Upper lobe of left lung (tissue), 6 donors: ENCODE measurements at places on chromosomes 1 and 21. TPM values are rescaled to one million over a fixed set of nuclear protein-coding genes. Genes with fewer than 3 reads are reported as not detected.
A peak's percentile ranks its signal among the peaks of the same experiment; 100 is the strongest.

ANKRD65 gene
- 23.0 TPM for total RNA-seq

- no peak for DNase-seq
Measured at GRCh38 chr1:36864182-36864822, 170.0 kb downstream of the GRIK3 start.

DNA sequence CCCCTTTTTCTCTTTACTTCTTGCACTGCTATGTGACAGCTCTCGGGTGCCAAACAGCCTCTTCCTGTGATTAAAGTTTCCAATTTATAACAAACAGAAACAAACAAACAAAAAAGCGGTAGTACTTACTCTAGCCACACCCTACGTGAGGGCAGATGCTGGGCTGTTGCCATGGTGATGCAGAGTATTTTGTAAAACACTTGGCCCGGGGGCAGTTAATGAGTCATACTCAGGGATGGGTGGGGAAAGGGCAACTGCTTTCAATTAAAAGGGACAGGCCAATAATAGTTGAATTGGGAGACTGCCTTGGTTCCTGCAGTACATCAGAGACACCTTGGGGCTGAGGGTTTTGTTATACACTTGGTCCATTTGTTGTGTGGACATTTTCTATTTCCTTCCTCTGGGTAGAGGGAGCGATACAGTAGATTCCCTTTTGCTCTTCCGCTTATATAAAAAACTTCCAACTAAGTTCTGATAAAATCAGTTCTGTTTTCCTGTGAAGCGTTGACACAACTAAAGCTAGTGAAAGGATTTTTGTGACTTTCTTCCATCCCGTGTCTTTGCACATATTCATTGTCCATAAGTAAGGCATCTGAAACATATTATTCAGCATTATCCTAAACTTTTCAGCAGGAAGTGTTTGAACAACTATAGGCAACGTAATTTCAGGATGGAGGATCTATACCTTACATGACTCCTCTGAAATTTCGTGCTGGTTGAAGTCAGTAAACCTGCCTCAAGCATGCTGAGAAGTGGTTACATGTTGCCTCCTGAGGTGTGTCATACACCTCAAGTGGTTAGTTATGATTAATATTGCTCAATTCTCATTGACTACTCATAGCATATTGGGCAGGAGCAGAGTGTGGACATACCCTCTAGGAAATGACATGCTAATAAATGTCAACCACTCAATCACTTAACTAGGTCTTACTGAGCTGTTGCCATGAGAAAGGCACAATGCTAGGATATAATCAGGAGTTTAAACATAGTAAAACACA, 36.7 kb upstream of the THEM4 start:
- DNase-seq, result peak; percentile 91

GRCh38 chr1:2214541-2215241, 13.4 kb upstream of the SKI start:
- peak; percentile 81 for DNase-seq

GRCh38 chr1:243273945-243274344, 18.1 kb downstream of the SDCCAG8 start:
- no peak for DNase-seq

- peak; percentile 62 for DNase-seq
Measured at GRCh38 chr1:7727809-7728471, 43.2 kb upstream of the VAMP3 start.

BATF3 gene
- 9.3 TPM for total RNA-seq

DNA sequence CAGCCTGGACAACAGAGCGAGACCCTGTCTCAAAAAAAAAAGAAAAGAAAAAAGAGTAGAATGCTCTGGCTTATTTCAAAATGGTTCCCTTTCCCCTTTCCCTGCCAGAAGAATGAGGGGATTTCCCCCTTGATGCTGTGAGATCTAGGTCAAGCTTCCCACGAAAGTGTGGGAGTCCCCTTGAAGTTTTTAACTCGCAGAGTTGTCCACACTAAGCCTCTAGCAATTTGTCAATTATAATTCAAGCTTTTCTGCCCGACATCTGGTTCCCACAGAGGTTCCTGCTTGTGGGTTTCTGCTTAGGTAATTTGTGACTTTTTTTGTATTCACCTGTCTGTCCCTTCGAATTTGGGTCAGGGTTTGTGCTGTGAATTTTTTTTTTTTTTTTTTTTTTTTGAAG, 62.8 kb downstream of the ZFYVE9 start:
- DNase-seq, result no peak

C8A gene
- total RNA-seq, result not detected

GRCh38 chr21:23694390-23694789, 1912.9 kb downstream of the MRPL39 start:
- DNase-seq, result no peak

- no peak for DNase-seq
Measured at GRCh38 chr1:195773931-195774330, 834.3 kb downstream of the KCNT2 start.

LHX4 gene
- 1.0 TPM for total RNA-seq

- no peak for DNase-seq
Measured at GRCh38 chr1:174788981-174789380, 210.8 kb upstream of the CACYBP start.

FCRL1 gene
- total RNA-seq, result 15.8 TPM

- DNase-seq, result peak; percentile 22
Measured at GRCh38 chr1:9542430-9542829, 3.2 kb downstream of the SLC25A33 start.

IQGAP3 gene
- total RNA-seq, result 5.6 TPM

- no peak for DNase-seq
Measured at GRCh38 chr21:14879458-14879857, 185.3 kb downstream of the NRIP1 start.

- no peak for DNase-seq
Measured at GRCh38 chr1:183699616-183700160, 46.6 kb upstream of the APOBEC4 start.

NEK2 gene
- not detected for total RNA-seq

GPX7 gene
- 8.9 TPM for total RNA-seq

AHCTF1 gene
- total RNA-seq, result 22.2 TPM

DNA sequence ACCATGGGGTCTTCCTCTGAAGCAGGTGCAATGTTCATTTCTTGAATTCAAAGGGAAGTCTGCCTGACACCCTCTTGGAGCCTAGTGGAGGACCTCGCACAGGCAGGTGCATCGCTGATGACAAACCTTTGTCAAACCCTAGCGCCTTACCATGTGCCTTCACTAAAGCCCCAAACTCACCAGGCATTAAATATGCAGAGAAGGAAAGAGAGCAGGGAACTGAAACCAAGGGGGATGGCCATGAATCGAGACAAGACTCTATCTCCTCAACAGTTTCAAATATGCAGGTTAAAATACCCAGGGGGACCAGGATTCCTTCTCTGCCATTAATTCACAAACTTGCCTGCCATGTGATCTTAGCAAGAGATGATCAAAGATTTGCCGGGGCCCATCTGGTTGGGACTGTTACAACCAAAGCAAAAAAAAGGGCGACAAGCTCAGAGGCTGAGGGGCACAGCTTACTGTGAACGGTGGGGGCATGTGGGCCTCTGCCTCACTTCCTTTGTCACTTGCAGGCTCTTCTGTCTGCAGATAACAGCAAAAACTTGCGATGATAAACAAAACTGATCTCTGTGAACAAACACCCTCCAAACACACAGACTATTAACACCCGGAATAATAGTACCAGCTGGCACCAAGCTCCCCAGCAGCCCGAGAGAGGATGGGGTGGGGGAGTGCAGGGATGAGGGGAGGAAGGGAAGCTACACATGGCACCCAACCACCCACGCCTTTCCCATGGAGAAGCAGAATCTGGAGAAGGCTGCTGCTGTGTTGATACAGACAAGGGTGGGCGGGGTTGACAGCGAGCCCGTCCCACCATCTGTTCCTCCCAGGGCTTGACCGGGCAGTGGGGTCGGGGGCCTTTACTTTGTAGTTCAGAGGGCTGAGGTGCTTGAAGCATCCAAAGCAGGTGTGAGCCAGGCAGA, 33.9 kb downstream of the TMEM63A start:
- no peak for DNase-seq

OR2T10 gene
- not detected for total RNA-seq

ADSS2 gene
- total RNA-seq, result 26.3 TPM

DNA sequence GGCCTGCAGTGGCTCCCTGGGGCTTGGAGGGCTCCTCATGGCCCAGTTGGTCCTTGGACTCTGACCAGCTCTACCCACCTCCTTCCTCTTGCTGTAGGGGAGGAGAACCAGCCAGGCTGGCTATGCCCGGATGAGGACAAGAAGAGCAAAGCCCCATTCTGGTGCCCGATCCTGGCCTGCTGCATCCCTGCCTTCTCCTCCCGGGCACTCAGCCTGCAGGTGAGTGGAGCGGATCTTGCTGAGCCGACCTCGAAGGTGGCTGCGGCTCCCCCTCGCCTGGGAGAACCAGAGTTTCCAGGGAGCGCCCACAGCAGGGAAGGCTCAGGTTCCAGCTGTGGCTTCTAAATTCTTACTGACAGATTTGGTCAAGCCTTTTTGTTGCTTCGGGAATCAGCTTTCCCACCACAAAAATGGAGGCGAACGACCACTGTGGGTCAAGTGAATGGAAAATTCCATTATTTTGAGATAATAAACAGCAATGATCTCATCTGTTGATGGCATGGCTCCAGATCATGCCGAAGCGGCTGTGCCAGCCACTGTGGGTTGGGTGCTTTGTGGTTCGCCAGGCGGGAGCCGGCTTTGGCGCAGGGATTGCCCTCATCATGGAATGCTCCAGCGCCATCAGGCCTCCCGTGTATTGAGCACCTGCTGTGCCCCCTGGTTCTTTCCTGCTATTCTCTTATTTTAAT, 106.5 kb upstream of the ACTL8 start:
- no peak for DNase-seq
